NCI-H1436 treated with DMSO at 0.1 percent for 48 hours (cell line): ENCODE measurements at places on chromosomes 13 and 19.

DNA sequence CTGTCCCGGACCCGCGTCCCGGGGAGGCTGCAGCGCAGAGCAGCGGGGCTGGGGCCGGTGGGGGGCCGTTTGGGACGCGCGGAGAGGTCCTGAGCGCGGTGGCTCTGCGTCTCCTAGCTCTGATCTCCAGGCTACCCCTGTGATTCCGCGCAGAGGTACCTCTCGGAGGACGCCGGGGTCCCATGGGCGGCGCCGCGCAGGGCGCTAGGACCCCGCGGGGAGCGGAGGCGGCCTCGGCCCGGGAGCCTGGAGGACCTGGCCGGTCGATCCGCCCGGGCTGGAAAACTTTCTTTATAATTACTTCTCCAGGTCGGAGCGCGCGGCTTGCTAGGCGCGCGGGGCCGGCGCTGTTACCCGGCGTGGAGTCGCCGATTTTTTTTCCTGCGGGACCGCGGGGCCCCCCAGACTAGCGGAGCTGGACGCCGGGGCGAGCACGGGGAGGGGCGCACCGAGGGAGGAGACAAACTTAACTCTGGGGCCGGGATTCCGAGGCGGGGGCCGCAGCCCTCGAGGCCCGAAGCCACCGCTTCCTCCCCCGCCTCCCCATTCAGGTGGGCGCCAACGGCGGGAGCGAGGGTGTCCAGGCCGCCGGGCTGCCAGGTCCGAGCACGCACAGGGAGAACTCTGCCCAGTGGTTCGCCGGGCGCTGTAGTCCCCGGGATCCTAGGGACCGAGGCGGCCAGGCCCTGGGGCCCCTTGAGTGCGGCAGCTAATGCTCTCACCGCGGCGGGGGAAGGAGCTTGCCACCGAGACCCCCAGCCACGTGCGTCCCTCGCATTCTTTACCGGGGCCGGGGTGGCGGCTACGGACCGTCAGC is 848 bp upstream of the CEBPA start:
- DNase-seq = no peak

- no peak for DNase-seq
Observed at GRCh38 chr13:73751290-73751689, 382.9 kb downstream of the KLF12 start.

DNA sequence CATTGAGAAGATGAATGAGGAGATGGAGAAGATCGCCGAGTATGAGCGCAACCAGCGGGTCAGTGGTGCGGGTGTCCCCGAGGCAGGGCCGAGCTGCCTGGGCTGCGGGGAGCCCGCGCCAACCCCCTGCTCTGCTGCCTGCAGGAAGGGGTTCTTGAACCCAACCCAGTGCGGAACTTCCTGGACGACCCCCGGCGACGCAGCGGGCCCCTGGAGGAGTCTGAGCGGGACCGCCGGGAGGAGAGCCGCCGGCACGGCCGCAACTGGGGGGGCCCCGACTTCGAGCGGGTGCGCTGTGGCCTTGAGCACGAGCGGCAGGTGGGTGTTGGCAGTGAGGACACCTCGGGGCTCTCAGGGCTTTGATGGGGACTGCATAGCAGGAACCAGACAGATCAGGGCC is 8.3 kb downstream of the CCDC9 start:
- no peak for DNase-seq

- no peak for DNase-seq
Observed at GRCh38 chr19:35843676-35844481, 8.4 kb downstream of the NPHS1 start.

DNA sequence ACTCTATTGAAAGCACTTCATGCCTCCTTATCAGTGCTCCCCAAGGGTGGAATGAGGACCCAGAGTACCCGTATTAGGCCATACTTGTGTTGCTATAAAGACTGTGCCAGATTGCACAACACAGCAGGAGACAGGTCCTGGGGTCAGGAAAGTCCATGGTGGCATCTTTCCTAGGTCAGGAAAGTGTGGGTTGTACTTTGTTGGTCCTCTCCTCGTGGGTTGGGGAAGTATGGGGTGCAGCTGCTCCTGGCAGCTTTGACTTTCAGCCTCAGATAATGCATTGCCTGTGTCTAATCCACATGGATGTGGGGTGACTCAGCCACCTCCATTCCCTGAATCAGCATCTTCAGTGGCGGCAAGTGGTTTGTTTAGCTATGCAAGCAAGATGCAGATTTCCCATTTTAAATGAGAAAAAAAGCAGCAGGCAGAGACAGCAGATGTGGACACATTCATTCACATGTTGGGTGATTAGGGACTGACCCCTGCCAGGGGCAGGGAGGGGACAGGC is 8.4 kb upstream of the CYP2B6 start:
- DNase-seq = no peak

DNA sequence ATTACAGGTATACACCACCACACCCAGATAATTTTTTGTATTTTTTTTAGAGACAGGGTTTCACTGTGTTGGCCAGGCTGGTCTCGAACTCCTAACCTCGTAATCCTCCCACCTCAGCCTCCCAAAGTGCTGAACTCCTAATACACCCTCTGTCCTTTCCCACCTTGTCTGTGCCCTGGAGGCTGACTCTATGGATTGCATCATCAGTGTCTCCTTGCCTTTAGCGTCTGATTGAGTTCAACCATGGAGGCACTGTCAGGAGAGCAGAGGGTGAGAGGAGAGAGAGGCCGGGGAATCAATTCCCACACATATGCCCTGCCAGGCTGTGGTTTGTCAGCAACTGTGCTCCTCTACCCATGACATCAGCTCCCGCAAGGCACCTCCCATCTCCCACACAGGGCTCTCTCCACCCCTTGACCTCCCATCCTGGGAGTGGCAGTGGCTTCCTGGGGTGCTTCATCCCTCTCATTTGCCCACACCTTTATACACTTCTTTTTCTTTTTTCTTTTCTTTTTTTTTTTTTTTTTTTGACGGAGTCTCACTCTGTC is 12.6 kb upstream of the LILRB4 start:
- DNase-seq = no peak

- no peak for DNase-seq
Observed at GRCh38 chr19:1105008-1105872, 1.4 kb downstream of the GPX4 start.

DNA sequence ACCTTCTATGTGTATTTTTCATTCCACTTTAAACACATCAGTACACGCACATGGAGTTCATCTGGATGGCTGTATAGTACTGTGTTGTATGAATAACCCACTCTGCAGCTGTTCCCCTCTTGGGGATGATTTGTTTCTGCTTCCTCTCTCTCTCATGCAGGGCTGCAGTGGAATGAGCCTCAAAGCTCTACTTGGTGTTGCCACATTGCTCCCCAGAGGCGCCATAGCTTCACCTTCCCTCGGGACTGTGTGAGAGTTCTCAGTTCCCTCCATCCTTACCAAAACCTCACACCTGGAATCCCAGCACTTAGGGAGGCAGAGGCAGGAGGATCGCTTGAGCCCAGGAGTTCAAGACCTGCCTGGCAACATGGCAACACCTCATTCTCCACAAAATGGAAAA is 28.4 kb upstream of the GPR183 start:
- no peak for DNase-seq
